ENCODE measurements at places on chromosomes 11 and 22. TPM values are rescaled to one million over a fixed set of nuclear protein-coding genes. Genes with fewer than 3 reads are reported as not detected.

Gene OOSP4B
- not detected for total RNA-seq

Gene NUDT8
- 23.5 TPM for total RNA-seq

Gene HOATZ
- total RNA-seq = not detected

Gene RPS25
- total RNA-seq = 492 TPM

Gene CCND1
- 308 TPM for total RNA-seq

Gene MRGPRX4
- total RNA-seq = not detected

Gene DDX6
- 98.3 TPM for total RNA-seq
